Vein endothelial cell (primary cell): ENCODE measurements at places on chromosomes 4 and X. TPM values are rescaled to one million over a fixed set of nuclear protein-coding genes. Genes with fewer than 3 reads are reported as not detected.

PPEF2 gene
- not detected in 2 replicates for total RNA-seq

ANXA3 gene
- 84.9 and 191 TPM in 2 replicates for total RNA-seq

TEX13D gene
- total RNA-seq = not detected in 2 replicates

BBS7 gene
- 13.1 and 20.6 TPM in 2 replicates for total RNA-seq

BOD1L1 gene
- total RNA-seq = 27.1 and 32.1 TPM in 2 replicates

KLKB1 gene
- not detected in 2 replicates for total RNA-seq

ANOS1 gene
- total RNA-seq = 0.76 and 4.2 TPM in 2 replicates
